H7 (cell line): ENCODE measurements at places on chromosomes 7 and 10.

DNA sequence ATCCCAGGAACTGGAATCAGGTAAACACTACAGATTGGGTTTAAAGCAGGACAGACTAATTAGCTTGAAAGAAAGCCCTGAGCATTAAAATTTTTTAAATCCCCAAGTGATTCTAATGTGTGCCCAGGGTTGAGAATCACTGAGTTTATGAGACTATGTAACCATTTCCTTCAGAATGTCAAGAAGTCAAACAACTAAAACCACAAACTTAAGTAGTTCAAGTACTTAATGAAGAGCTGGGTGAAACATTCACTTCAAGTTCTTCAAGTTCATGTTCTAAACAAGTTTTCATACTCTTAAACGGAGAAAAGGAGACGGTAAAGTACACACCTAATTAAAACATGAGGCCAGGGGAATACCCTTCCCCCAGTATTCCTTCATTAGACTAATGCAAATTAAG lies 28.2 kb upstream of the TLL2 start:
- no peak for DNase-seq

GRCh38 chr7:85030893-85031292 lies 156.0 kb downstream of the SEMA3D start:
- DNase-seq, result no peak

DNA sequence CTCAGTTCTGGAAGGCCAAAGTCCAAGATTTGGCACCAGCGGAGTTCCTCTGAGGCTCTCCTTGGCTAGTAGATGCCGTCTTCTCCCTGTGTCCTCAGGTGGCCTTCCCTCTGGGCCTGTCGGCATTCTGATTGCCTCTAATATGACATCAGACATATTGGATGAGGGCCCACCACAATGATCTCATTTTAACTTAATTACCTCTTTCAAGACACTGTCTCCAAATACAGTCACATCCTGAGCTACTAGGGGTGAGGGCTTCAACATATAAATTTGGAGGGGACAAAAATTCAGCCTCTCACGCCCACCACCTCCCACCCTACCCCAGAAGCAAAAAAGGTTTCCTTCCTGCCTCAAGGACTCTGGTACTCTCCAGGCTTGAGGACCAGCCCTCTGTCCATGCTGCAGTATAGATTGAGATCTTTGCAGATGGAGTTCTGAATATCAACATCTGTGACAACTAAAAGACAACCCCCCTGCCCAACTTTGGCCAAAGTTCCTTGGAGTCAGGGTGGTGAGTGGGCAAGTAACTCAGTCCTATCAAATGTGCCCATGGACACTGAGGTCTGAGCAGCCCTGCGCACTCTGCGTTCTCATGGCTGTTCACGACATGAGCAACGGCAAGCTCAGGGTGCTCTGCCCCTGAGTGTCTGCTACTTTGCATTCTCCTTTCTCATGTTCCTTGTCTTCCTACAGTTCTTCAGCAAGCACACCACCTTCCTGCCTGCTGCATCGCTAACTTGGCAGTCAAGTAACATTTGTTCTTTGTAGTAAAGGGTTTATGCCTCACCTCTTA lies 11.5 kb downstream of the TMEM176B start:
- DNase-seq, result no peak

- peak; percentile 7 for DNase-seq
Observed at GRCh38 chr10:59240582-59241183, 64.2 kb downstream of the PHYHIPL start.

DNA sequence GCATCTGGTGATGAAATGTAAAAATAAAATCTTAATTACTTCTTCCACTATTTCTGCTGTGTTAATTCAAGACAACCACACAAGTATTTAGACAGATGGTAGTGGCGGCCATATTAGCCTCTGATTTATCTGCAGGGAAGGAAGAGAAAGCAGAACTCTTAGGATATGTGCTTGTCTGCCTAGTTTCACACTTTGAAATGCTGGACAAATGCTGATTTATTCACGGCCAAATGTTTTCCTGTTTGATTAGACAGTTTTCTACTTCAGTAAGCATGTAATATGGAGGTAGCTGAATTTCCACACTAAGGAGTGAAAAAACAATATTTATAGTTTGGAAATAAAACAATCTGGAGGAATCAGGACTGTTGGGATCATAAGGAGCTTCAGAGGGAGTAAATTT lies 158.1 kb downstream of the AGMO start:
- DNase-seq, result no peak
